ENCODE measurements at places on chromosomes 4 and X.

GRCh38 chrX:42933187-42933586 is 155.2 kb upstream of the PPP1R2C start:
- DNase-seq: no peak

DNA sequence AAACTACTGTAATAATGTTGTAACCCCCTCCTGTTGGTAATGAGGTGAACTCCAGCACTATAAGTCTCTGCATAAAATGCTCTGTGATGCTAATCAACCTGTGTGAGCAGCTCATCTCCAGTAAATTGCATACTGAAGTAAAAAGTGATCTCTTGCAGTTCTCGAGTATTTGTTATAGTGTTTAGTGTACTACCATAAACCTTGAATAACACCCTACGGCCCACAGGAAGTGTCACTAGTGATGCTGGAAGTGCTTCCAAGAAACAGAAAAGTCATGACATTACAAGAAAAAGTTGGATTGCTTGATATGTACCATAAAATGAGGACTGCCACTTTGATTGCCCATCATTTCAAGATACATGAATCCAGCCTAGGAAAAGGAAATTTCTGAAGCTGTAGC is 39.0 kb downstream of the IL15 start:
- DNase-seq: no peak

DNA sequence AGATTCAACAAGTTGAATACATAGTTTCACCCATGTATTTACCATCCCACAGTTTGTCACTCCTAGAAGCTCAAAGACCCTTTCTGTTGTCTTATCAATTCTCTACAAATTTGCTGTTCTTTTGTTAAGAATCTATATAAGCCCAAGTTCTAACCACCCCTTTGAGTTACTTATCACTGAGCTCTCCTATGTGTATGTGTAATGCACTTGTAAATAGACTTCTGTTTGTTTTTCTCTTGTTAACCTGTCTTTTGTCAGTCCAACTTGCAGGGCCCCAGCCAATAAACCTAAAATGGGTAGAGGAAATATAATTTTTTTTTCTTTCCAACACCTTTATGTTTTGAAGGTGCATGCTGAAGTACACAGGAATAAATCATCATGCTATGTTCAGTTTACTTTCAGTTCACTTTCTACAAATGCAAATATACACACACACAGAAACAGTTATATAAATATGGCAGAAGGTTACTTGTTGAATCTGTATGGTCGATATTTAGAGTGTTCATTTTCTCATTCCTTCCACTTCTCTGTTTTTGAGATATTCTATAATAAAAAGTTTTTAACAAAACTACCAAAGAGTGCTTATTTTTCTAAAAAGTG is 22.3 kb upstream of the CLOCK start:
- DNase-seq: no peak

DNA sequence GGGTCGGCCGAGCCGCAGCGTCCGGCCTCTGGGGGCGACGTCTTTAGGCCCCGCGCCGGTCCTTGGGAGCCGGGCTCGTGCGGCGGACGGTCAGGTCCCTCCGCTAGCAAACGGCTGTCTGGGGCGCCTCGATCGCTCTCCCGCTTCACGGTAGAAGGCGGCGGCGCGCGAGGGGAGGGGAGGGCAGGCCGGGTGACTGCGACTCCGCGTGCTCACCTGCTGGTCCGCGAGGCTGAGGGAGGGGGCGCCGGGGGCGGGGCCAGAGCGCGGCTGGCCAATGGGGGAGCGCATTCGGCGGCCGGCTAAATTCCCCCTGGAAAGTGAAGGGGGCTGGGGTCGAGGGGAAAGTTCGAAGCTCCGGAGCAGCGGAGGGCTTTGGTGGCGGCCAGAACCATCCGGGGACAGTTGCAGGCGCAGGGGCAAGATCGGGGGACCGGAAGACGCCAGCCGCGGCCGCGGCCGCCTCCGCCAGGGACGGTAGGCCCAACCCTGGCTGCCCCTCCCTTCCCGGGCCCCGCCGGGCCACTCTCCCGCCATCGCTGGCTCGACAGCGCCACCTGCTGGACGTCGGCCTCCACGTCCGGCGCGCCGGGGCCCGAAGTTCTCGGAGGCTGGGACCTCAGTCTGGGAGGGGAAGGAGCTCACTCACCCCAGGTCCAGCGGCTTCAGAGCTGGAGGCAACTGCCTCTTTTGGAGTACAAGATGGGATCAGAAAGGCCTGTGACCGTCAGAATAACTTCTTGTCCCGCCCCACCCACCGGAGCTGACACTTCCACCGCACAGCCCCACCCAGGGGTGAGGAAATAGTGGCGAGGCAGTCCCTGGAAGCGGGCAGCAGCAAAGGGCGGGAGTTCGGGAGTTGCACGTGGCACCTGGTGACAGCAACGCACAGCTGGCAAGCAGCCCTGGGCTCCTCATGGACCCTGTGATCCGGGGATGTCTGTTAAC is 49.9 kb downstream of the ELF4 start:
- peak; percentile 64 for DNase-seq

DNA sequence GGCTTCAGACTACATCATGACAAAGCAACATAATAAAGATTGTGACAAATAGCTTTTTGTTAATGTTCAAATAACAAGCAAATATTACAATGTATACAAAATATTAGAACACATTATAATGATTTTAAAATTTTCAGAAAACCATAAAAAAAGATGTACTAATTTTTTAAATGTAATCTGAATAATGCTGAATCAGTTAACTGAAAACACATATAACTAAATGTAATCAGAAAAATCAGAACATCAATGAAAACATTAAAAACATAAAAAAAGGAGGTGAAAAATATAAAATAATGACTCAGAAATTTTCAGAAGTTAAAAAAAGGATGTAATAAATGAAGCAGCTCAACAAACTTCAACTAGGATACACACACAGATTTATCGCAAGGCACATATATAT is 53.5 kb downstream of the ZNF721 start:
- no peak for DNase-seq

- no peak for DNase-seq
Measured at GRCh38 chr4:81257021-81257420, 42.0 kb upstream of the PRKG2 start.

DNA sequence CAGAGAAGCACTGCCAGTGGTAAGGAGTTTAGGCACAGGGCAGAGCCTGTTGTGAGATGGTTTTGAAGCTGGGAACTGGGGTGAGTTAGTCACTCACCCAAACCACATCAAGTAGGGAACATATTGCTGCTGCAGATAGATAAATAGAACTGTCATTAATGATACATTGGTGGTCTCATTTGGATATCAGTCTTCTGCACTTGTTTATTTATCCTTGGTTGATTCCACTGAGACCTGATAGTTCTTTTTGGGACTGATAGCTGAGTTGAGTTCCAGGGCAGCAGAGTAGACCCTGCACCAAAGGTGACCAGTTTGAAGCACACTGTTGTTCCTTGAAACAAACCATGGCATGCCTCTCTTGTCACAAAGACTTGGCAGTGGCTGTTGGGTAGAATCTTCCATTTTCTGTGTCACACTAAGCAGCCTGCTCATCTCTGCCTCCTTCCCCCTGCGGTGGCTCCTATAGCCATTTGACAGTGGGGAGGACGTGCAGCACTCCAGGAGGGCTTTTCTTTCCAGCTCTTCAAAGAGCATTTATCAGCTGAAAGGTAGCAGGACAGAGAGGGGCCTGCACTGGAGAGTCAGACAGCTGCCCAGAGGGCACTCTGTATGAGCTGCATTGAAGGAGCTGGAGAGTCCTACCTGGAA is 59.7 kb upstream of the TMEM164 start:
- DNase-seq: peak; percentile 33

GRCh38 chrX:12814420-12814819 is 23.2 kb downstream of the PRPS2 start:
- DNase-seq: no peak

DNA sequence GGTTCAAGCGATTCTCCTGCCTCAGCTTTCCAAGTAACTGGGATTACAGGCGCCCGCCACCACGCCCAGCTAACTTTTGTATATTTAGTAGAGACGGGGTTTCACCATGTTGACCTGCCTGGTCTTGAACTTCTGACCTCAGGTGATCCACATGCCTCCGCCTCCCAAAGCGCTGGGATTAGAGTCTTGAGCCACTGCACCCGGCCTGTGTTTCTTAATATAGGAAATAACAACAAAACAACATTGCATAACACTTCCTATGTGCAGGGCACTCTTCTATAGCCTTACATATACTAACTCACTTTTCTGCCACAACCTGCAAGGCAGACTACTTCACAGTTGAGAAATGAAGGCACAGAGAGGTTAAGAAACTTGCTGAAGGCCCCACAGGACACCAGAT is 12.8 kb upstream of the TMEM131L start:
- DNase-seq: no peak

GRCh38 chrX:53089224-53089842 is 4.6 kb upstream of the KANTR start:
- no peak for DNase-seq
